ENCODE measurements at places on chromosomes 3 and 15.

- peak; percentile 42 for DNase-seq
Observed at GRCh38 chr3:30631243-30631904, 25.0 kb downstream of the TGFBR2 start.

GRCh38 chr15:80240276-80240675, 11.7 kb downstream of the CTXND1 start:
- DNase-seq, result no peak

- no peak for DNase-seq
Observed at GRCh38 chr3:189737071-189737470, 105.9 kb downstream of the TP63 start.

DNA sequence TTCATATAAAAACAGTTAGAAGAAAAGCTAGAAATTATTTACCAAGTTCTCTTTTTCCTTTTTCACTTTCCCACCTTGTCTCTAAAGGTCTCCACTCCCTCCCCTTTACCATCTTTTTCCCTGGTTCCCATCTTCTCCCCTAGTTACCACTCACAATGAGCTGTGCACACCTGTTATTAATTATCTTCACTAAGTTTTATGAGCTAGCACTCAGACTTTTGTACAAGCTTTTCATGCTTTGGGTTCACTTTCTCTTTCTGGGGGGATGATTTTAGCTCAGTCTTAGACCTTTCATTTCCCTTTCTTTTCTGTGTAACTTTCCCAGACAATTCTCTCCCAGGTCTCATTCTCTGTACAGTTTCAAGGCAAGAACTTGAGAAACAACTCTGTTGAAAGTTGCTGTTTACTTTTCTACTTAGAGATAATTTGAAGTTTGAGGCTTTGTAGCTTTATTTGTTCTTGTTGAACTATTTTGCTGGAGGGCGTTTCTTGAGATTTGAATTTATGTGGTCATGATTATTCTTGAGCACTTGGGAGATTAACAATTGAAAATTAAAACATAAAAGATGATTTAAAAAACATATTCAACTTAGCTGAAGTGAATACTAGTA, 24.0 kb upstream of the AADAC start:
- DNase-seq, result no peak

GRCh38 chr3:32097768-32098167, 8.7 kb upstream of the GPD1L start:
- no peak for DNase-seq

DNA sequence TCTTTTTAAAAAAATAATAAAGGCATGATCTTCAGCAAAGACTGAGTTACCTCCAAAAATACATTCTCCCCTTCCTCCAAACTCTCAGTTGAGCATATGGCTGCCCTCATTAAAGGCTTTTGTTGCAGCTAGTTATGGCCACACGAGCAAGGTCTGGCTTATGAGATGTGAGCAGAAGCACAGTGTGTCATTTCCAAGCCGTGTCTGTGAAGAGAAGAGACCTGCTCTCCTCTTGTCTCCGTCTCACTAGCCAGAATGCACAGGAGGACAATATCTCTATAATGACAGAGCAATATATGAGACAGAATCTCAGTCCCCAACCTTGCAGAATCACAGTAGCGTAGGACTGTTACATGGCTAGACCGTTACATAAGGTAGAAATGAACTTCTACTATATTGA, 152.3 kb downstream of the MAGI1 start:
- DNase-seq, result no peak

GRCh38 chr3:128359846-128360642, 106.6 kb downstream of the DNAJB8 start:
- no peak for DNase-seq

DNA sequence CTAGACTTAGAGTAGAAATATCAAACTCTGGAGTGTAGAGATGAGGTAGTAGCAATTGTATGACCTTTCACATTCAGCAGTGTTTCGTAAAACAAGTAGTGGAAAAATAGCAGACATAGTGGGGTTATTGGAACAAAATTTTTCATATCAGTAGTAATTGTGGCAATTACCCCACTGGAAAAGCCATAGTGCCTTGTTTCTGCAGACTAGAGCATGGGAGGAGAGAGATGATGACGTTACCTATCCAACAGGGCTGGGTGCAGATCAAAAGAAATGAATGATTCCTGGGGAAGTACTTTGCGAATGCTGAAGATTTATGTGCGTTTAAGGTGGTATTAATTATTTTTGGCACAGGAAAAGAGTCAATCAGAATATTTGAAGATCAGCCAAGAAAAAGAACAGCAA, 147.0 kb upstream of the LRRFIP2 start:
- DNase-seq, result no peak

- no peak for DNase-seq
Observed at GRCh38 chr3:152211655-152212054, 57.1 kb upstream of the MBNL1 start.

GRCh38 chr3:42502429-42503250, at the start of gene VIPR1:
TSS of gene VIPR1 (plus strand) at chr3:42502643. CDS start at chr3:42502736, 93 bp downstream.
- peak; percentile 91 for DNase-seq

DNA sequence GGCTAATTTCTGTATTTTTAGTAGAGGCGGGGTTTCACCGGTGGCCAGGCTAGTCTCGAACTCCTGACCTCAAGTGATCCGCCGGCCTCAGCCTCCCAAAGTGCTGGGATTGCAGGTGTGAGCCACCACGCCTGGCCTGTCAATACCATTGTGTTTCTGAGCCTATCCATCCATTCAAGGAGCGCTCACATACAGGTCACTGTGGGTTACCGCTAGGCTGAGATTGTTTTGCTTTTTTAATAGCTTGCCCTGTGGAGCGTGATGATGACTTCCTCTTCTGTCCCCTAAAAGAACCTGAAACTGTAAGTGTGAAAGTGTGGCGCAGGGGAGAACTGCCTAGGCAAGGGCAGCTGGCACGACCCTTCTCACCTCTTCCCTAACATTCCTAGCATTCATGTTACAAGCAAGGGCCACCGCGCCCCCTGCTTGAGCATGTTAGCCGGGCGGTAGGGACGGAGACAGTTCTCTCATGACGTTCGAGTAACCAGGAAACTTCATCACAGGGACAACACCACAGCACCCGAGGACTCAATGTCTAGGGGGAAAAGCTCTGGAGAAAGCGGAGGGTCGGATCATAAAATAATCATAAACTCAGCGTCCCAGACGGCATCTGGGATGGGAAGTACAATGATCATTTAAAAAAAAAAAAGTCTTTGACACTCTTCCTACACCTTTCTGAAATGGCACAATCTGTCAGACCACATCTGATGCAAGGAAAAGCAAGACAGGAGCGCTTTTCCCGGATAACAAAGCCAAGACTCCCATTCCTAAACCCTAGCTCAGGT, 790 bp downstream of the LAMP3 start:
- DNase-seq, result no peak

DNA sequence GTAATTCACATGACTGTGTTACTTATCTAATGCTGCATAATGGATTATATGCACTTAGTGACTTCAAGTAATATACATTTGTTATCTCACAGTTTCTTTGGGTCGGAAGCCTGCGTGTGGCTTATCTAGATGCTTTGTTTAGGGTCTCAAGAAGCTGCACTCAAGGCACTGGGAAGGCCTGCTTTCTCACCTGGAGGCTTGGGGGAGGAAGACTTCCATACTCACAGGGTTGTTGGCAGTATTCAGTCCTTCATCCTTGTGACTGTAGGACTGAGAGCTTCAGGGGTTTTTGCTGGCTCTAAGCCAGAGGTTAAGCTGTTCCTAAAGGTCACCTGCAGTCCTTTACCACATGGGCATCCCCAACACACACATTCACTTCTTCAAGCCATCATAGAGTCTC, 22.6 kb downstream of the TAFA4 start:
- DNase-seq, result no peak

GRCh38 chr3:76310667-76311066, 525.3 kb upstream of the ZNF717 start:
- DNase-seq, result no peak

DNA sequence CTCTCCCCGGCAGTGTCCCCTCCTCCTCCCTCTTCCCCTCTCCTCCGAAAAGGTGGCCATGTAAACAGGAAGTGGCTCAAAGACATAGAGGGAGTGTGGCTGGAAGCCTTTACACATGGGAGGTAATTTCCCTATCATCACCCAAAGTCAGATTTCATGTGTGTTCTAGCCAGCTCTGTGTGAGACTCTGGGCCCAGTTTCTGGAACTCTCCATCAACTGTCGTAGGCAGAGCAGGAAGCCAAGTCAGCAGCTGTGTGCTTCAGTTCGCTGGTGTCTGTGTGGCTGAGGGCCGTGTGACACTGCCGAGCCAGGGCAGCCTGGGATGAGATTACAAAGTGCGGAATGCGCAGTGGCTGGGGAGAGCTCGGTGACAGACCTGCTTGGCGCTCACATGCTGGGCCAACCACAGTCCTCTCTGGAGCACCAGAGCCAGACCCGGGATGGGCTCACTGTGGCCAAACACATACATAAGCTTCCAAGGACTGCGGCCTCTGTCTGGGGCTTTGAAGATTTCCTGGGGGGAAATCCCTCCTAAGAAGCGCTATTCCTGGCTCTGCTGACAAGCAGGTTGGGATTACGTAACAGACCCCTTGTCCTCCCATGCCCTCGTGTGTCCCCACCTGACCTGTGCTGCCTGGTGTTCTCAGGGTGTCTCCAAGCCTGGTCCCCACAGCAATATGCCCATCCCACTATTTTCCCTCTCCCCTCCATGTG, 50.7 kb downstream of the UMPS start:
- DNase-seq, result no peak

- DNase-seq, result no peak
Observed at GRCh38 chr3:139394116-139394515, 4.7 kb upstream of the COPB2 start.

- no peak for DNase-seq
Observed at GRCh38 chr3:193029800-193030199, 112.1 kb upstream of the MB21D2 start.

DNA sequence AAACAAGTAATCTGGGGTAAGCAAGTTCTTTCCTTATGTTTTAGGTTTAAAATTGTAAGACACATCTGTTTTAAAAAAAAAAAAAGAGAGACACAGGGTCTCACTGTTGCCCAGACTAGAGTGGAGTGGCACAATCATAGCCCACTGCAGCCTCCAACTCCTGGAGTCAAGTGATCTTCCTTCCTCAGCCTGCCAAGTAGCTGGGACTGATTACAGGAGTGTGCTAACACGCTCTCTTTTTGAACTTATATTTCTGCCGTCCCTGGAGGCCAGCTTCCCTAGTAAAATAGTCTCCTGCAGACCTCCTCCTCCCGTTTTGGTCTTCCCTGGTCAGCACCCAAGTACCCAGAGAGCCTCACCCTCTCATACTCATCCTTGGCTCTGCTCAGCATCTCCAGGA, 35.5 kb downstream of the DCP1A start:
- no peak for DNase-seq

GRCh38 chr3:2158828-2159227, 60.2 kb downstream of the CNTN4 start:
- DNase-seq, result no peak

DNA sequence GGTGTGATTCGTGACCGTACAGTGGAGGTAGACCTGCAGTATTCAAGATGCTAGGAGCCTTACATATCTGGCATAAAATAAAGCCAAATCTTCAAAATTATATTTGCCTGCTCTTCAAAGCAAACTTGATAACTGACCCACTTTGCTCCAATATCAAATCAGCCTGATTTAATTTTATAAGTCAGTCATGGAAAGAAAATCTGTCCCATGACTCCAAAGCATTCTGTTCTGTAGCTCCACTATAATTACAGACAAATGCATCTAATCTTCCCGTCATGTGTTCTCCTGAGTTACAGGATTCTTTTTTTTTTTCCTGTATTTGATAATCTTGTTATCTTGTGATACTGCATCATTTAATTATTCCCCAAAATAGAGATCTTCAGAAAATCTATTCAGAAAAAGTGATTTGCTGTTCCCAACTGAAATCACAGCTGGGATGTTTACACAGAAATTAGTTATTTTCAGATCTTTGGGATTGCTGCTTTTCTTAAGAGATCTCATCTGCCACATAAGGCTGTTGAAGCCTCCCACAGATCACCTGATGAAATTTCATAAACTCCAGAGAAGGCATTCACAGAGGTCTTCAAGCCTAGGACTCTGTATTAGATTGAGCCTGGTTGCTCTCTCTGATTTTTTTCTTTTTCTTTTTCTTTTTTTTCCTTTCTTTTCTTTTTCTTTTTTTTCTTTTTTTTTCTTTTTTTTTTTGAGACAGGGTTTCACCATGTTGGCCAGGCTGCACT, 27.2 kb downstream of the TIMP4 start:
- DNase-seq, result no peak

GRCh38 chr15:88894819-88895767, at the start of gene HAPLN3:
TSS of gene HAPLN3 (minus strand) at chr15:88895544. CDS start at chr15:88887298, 8,246 bp downstream.
- peak; percentile 45 for DNase-seq

DNA sequence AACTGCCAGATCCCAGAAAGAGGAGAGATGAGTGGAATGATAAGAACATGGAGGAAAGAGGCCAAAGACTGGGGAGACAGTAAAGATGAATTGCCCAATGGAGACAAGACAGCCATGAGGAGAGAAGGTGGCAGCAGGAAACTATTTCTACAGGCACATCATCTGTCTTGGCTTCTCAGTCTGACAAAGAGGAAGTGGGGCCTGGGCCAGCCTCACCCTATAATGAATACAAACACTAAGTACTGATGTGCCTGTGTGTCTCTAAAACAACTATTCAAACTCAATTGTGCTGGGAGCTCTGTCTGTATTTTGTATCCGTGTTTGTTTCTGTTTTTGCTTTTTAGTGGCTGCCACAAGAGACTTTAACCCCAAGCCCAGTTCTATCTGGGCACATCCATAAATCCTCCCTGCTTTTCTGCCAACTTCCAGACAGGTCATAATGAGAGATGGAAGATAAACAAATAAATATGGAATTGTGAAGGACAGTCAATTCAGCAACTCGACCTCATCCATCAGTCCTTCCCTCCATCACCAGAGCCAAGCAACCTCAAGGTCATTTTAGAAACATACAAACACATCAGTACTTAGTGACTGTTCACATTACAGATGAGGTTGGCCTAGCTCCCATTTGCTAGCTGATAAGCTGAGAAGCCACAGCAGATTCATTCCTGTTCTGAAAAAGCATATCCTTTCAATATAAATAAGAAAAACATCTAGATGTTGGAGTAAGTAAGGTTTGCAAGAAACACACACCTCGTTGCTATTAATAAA, 116.7 kb downstream of the CADPS start:
- no peak for DNase-seq

DNA sequence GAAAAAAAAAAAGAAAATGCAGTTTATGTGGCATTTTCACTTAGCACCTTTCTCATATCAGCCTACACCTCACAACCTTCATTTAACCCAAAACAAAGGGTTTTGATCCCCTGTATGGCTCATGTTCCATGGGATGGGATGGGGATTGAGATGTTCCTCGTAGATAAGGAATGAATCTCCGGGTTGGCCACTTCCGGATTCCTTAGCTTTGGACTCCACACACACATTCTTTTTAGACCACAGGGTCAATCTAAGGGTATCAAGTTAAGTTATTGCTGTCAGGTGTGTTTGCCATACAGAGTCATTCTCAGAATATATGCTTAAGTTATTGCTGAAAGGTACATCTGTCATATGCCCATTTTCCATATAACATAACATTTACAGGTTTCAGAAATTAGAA, 301.4 kb upstream of the TGFBR2 start:
- DNase-seq, result no peak

- no peak for DNase-seq
Observed at GRCh38 chr3:152472672-152472954, 203.9 kb downstream of the MBNL1 start.

All from effector CD4-positive, alpha-beta T cell (primary cell).